Stimulated activated CD8-positive, alpha-beta memory T cell treated with anti-CD3 and anti-CD28 coated beads, Interleukin-4, amount 100 ng/mL, for 4 hours (primary cell): ENCODE measurements at places on chromosomes 12 and 14.

DNA sequence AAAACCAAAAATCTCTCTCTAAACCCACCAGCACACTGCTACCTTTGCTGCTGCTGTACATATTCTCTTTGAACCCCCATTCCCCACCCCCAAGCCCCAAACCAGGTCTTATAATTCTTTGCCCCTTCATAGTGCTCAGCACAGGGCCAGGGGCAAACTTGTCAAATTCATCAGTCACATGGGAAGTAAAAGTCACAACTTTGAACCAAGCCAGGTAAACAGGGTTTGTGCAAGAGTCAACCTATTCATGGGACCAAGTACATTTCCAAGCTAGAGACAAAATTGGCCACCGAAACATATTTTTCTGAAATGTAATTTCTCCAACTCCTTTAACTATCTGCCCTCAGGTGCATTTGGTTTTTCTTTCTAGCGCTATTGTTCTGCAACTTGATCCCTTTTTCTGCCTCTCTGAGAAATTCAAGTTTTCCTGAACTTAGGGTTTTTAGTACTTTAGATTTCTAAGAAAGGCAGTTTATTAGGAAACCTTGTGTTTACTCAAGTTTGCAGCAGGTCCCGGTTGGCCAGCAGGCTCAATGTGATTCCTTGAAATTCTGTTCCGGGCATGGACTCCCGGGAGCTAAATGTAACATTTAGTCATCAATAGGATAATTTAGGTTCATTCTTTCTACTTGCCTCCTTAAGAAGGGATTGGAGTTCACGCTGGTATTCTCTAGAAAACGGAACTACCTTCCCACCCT lies 230.5 kb downstream of the EFCAB11 start:
- DNase-seq: no peak

DNA sequence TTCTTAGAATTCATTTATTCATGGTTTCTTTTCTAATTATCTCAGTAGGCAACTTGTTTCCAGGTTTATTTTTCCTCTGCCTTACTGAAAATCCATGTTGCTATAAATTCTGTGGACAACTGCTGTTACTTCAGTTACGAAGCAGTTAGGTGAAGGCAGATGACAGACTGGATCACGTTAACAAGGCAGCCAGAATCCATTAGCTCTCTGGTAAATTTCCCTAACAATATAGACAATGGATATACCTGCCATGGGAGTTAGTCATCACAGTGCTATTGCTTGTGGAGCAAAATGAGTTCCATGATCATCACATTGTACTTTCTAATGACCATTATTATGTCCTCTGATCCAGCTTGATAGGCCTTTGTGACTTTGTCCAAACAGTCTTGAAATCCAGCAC lies 291.5 kb downstream of the NELL2 start:
- no peak for DNase-seq

- no peak for DNase-seq
Measured at GRCh38 chr12:2234646-2235350, 182.0 kb downstream of the CACNA1C start.

DNA sequence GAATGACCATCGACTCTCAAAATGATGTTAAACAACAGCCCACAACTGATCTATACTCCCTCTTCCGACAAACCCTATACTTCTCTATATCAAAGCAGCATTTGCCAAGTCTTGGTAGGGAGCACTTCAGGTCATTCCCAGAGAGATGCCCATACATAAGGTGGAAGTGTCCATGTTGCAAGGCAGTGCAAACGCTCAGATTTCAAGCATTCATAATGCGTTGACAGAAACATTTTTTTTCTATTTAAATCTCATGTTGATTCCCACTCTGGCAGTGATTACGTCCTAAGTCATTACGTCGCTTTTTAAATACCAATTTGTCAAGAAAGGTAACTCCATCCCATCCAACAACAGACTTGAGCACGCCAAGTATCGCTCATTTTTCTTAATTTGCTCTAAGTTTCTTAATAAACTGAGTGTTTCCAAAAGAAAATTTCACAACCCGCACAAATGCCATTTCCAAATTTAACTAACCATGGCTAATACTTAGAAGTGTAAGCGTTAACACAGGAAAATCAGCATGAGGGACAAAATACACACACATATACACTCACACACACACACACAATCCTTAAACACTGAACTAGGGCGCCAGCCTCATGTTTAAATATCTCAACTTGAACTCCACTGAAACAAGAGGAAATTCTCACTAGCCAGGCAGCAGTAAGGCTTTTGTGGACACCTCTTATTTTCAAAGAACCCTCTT lies 1.1 kb downstream of the GXYLT1 start:
- no peak for DNase-seq
